Sciatic nerve (tissue), 2 donors: ENCODE measurements at places on chromosomes 2 and 18. TPM values are rescaled to one million over a fixed set of nuclear protein-coding genes. Genes with fewer than 3 reads are reported as not detected.

- no peak for DNase-seq
Observed at GRCh38 chr2:233267516-233268245, 16.2 kb downstream of the ATG16L1 start.

GRCh38 chr2:200693836-200694470, 108.1 kb downstream of the AOX1 start:
- DNase-seq, result no peak

PRKAG3 gene
- total RNA-seq, result 0.49 TPM

DNA sequence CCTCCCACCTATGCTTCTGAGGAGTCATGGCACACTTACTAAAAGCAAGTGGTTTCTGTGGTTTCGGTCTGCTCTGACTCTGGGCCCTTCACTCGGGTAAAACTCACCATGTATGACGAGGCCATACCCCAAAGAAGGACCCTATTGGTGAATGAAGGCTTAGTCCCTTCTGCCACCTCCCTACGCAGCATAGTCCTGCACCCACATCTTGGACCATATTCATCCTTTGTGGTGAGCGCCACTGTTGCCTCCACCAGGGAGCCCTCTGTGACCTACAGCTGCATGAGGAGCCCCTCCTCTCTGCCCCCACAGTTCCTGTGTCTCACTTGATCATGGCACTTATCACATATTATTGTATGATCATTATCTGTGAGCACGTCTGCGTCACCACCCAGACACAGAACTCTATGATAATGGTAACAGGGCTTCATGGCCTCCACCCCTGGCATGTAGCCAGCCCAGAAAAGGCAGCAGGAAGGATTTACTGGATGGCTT, 113.3 kb downstream of the TFCP2L1 start:
- no peak for DNase-seq

SPDYA gene
- 3.3 TPM for total RNA-seq

IGFBP5 gene
- 316 TPM for total RNA-seq

POLE4 gene
- 42.0 TPM for total RNA-seq

GALNT14 gene
- total RNA-seq, result 1.2 TPM

PDE1A gene
- 45.7 TPM for total RNA-seq

DNA sequence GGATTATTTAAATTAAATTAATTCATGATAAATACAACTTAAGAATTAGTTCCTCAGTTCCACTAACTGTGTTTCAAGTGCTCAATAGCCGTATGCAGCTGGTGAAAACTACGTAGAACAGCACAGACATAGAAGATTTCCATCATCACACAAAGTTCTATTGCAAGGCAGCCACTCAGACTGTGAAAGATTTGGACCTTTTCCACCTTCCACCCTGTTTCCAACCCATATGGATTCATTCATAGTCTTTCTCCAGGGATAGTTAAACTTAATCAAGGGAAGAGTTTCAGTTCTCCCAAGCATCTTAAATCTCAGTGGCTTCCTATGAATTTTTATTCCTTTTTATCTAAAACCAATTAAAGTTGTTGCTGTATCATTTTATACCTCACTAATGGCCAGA, 2030.8 kb downstream of the SUCLG1 start:
- no peak for DNase-seq

DNA sequence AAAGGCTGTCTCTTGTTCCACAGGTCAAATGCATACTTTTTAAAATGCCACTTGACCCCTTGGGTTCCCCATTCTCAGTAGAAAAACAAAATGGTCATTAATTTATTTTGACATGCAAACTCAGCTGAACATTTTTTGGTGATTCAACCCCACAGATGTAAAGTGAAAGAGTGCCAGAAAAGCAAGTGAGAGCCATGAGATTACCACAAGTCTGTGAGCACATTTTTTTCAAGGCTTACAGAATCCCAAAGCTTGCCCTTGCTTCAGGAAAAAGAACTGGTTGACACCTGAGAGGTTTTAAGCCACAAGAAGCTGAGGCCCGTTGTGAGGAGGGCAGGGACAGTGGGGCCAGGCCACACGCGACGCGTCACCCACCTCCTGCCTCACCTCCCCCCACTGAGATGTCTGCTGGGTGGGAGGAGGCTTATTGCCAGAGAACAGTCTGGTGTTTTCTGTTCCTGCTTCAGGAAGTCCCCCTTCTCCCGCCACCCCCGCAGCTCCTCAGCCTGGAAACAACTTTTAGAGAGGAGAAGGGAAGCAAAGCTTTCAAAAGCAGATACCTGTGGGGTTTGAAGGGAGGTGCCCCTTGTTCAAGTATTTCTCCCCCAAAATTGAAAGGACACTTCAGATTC, 70.4 kb upstream of the CYP1B1 start:
- peak; percentile 64 for DNase-seq

PXDN gene
- 38.1 TPM for total RNA-seq

GRCh38 chr2:112273349-112273748, 2.0 kb upstream of the ZC3H6 start:
- DNase-seq, result no peak

THSD7B gene
- total RNA-seq, result 9.4 TPM

- no peak for DNase-seq
Observed at GRCh38 chr18:37663446-37663845, 97.8 kb upstream of the CELF4 start.

DNA sequence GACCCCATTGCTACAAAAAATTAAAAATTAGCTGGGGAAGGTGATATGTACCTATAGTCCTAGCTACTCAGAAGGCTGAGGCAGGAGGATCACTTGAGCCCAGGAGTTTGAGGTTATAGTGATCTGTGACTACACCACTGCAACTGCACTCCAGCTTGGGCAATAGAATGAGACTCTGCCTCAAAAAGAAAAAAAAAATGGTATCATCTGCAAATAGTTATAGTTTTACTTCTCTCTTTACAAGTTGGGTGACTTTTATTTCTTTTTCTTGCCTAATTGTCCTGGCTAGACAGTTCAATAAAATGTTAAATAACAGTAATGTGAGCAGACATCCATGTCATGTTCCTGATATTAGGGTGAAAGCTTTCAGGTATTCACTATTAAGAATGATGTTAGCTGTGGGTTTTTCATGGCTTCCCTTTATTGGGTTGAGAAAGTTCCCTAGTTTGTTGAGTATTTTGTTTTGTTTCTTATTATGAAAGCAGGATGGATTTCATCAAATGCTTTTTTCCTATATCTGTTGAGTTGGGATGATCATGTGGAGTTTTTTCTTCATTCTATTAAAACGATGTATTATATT, 24.9 kb upstream of the ACOXL start:
- no peak for DNase-seq

PHLPP1 gene
- 23.8 TPM for total RNA-seq

DNA sequence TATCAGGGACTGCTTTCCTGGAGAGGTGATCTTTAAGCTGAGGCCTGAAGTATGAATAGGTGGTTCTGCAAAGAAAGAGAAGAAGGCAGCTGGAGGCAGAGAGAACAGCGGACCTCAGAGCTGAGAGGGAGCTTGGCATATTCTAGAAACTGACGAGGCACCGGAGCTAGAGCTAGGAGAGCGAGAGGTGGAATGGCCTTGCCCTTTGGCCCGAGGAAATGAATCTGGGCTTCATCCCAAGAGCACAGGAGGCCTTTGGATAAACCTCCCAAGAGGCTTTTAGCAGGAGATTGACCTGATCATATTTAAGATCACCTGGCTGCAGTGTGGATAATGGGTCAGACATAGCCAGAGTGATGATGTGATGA, 7.9 kb downstream of the DYSF start:
- no peak for DNase-seq

DNA sequence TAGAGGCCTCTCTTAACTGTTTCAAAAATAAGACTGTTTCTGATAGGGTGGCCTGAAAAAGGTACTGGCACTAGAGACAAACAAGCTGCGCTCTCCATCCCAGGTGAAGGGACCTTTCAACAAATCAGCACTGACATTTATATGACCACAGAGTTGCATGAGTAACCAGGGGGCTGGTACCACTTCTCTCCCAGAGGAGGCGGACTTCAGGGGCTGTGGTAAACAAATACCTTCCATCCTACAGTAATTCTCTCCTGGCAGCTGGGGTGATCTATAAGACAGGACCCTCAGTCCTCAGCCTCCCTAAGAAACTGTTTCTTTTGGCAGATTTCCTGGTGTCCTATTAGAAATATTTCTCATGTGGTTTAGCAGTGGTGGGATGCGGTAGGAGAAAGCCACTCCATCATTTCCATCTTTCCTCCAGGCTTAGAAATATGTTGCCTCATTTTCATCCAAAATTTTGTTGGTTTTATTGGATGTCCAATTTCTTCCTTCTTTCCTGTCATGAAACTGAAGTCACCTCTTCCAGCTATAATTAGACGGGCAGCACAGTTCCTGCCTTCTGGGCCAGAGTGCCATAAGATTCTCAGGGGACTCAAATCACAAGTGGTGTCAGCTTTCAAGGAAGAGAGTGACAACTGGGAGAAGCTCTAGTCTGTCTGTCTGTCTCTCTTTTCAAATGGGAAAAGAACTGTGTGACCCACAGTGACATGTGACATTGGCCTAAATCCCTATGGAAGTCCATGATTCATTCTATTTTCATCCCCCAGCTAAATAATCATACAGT, 96.4 kb downstream of the CYRIA start:
- DNase-seq, result no peak

DNA sequence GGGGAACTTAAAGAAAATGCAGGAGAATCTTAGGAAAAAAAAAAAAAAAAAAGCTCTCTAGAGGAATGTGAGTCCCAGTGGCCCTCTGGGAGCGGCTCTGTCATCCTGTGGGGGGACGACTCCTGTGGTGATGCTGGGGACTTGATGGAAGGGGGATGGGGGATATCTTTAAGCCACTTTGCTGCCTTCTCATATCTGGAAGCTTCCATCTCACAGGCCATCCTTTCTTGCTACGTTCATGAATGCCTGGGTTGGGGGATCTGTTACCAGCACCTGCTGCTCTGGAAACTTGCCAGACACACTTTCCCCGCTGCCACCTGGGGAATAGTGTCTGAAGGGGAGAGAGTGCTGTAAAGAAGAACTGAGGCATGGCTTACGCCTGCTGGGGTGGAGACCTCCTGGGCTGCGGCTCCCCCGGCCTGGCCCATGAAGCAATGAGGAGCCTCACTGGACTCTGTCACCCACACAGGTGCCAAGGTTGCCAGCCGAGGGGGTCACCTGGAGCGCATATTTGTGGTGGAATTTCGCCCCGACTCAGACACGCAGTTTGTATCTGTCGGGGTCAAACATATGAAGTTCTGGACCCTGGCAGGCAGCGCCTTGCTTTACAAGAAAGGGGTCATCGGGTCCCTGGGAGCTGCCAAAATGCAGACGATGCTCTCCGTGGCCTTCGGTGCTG, 92.8 kb downstream of the RTN4 start:
- no peak for DNase-seq

GRCh38 chr18:55382277-55382805, 205.7 kb downstream of the TCF4 start:
- no peak for DNase-seq

- DNase-seq, result no peak
Observed at GRCh38 chr18:58716060-58716756, 44.9 kb downstream of the MALT1 start.

- DNase-seq, result no peak
Observed at GRCh38 chr18:8286303-8286702, 322.9 kb upstream of the RAB12 start.

GRCh38 chr2:18402-19271, 27.7 kb downstream of the FAM110C start:
- DNase-seq, result no peak

DNA sequence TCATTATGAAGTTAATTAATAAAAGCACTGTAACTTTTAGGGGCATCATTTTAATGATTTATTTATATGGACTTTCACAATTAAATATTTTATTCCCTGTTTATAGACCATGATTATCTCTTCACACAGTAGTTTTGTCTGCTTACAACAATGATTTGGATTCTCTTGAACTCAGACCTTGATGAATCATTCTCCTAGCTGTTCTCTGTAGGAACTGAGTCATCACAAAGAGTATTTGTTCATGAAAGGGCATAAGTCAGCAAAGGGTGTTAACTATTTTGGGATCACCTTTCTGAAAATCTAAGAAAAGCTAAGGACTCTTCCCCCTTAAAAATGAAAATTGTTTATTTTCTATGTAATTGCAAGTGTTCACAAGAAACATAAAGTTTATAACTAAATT, 461.1 kb upstream of the UBE2E3 start:
- DNase-seq, result no peak

- DNase-seq, result no peak
Observed at GRCh38 chr2:223464071-223464470, 138.1 kb downstream of the SCG2 start.

DNA sequence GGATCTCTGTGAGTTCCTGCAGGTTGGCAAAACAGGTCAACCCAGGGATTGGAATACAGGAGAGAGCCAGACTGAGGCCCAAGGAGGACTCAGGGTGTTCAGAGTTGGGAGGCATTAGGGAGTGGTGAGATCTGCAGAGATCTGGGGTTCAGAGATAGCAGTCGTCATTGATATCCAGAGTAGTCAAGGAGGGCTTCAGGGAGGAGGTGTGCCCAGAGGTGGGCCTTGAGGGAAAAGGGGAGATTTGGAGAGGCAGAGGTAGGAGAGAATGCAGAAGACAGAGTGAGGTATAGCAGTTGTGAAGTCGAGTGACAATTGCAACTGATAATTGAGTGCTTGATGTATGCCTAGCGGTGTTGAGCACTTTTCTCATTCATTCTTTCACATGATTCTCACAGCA, 70.3 kb downstream of the CTIF start:
- no peak for DNase-seq

- no peak for DNase-seq
Observed at GRCh38 chr2:42796427-42797248, 4.3 kb upstream of the HAAO start.

MSTN gene
- 0.85 TPM for total RNA-seq

MAP3K19 gene
- total RNA-seq, result 0.09 TPM

GRCh38 chr18:51668101-51668500, 470.6 kb upstream of the MEX3C start:
- DNase-seq, result peak; percentile 64

DNA sequence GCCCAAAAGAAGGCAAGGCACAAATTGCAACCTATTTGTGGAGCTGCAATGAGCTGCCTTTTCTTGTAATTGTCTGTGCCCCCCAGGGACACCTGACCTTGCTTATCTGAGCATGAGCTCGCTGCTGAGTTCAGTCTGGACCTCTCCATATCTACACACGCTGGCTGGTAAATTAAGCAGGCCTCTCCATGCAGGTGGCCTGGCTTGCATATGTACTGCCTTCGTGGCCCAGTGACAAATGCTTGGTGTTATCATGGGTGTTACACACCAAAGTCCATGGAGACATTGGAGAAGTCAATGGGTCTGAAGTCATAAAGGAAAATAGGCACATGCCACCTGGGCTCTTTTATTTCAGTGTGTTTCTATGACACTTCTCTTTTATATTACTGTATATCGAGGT, 121.2 kb downstream of the IRS1 start:
- DNase-seq, result no peak

DNA sequence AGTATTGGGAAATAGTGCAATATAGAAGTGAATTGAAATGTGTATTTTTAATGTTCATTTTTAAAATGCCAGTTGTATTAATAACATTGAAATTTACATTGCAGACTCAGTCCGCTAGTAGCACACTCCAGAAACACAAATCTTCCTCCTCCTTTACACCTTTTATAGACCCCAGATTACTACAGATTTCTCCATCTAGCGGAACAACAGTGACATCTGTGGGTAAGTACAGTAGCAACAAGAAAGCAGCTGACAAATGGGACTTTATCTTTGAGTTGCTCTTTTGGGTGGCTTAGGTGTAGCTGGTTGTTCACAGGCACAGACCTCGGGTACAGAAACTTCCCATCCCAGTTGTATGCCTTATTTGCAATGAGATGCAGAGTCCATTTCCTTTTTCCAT, 118.2 kb upstream of the IL1R2 start:
- DNase-seq, result no peak
